ENCODE measurements at places on chromosomes 12 and 14. TPM values are rescaled to one million over a fixed set of nuclear protein-coding genes. Genes with fewer than 3 reads are reported as not detected.
A peak's percentile ranks its signal among the peaks of the same experiment; 100 is the strongest.

DNA sequence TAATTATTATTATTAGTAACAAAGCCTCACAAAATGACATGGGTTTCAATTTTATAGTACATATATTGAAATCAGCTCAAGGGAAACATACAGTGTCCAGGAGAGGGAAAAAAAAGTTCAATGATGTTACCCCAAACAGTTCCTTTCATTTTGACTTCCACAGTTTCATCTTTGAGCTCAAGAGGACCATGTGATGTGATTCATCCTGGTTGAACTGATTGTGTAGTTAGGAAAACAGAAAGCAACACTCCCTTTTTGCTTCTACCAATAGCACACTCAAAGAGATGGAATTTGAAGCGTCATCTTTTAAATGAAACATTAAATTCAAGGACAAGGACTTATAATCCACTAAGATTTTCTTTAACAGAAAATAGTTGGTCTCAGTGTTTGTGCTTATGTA lies 461.0 kb downstream of the FOXG1 start:
- peak; percentile 39 for DNase-seq

DNA sequence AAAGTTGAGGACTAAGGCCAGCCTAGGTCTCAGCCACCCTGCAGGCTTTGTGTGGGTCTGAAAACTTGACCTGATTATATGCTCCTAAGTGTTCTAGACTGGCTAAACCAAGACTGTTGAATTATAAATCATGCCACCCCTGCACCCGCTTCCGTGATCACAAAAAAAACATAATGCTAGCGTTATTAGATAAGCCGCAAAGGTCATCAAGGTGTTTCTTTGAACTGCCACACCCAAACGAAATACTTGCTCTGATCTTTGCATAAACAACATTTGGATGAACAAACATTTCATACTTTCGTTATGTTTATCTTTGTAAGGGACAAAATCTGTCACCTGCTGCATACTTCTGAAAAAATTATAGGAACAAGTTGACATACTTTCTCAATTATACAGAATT lies 2.5 kb downstream of the SMCO2 start:
- DNase-seq, result no peak

- no peak for DNase-seq
Observed at GRCh38 chr12:28885928-28886327, 263.1 kb upstream of the FAR2 start.

GRCh38 chr12:53766881-53767280 lies 15.1 kb upstream of the CISTR start:
- peak; percentile 19 for DNase-seq

DNA sequence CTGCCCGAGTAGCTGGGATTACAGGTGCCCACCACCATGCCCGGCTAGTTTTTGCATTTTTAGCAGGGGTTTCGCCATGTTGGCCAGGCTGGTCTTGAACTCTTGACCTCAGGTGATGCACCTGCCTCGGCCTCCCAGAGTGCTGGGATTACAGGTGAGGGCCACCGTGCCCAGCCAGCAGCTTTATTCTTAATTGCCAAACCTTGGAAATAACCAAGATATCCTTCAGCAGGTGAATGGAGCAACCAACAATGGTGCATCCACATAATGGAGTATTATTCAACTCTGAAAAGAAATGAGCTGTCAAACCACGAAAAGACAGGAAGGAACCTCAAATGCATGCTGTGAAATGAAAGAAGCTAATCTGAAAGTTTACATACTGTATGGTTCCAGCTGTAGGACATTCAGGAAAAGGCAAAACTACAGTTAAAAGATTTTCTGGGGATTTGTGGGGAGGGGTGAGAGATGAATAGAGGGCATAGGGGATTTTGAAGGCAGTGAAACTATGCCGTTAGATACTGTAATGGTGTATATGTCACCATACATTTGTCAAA lies 118.8 kb upstream of the CCND2 start:
- no peak for DNase-seq

GRCh38 chr14:72434856-72435255 lies 459.0 kb downstream of the DPF3 start:
- DNase-seq, result no peak

GRCh38 chr12:1003600-1004271 lies 12.7 kb downstream of the ERC1 start:
- DNase-seq, result no peak

DNA sequence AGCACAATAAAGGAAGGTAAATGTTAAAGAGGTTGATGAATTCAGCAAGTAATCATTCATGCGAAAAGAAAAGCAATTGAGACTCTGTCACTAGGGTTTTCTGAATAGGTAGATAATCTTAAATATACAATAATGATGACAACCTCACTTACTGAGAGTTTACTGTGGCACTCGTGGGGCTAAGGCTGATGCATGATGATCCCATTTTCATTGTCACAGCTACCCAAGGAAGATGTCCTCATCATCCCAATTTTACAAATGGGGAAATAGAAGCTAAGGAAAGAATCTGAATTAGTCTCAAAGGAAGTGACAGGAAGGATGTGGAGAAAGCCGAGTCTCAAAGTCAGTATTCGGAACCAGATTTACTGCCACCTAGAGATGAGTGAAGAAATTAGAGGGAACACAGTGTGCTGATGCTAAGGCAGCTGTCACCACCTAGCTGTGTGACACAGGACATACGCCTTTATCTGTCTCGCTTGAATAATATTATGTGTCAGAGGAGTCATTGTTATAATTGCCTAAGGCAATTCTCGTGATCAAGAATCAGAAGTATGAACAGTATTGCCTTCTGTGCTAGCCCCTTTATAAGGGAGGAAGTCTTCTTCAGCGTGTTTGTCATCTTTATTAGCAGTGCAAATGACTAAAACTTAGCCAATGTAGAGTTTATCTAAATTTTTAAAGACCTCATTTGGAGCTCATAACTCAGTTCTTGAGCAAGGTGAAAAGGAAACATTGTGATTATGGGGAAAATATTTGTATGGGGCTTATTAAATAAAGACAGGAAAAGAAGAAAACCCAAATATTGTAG lies 63.2 kb downstream of the ERGIC2 start:
- DNase-seq, result peak; percentile 42

DNA sequence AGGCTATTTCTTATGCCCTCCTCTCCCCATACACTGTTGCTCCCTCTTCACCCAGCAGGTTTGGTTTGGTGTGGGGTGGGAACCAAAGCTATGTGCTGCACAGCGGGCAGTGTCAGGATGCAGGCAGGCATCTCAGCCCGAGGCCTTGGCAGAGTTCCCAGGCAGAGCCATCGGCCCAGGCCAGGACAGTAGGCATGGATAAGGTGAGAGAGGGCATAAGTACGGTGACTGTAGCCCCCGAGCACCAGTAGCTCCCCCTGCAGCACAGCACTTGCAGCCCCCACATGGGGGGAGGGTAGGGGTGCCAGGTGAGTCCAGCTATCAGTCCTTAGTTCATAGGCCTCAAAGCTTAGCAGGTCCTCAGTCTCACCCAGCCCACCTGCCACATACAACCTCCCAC lies 7.2 kb downstream of the KLHL33 start:
- DNase-seq, result no peak

The KRT8 gene
- total RNA-seq, result 57.0 TPM

The FGF6 gene
- not detected for total RNA-seq

The PPFIA2 gene
- 4.7 TPM for total RNA-seq
